GM20000 (cell line): ENCODE measurements at places on chromosomes 3 and 15.
A peak's percentile ranks its signal among the peaks of the same experiment; 100 is the strongest.

GRCh38 chr3:174423936-174424335 lies 435.2 kb upstream of the NAALADL2 start:
- DNase-seq, result no peak

DNA sequence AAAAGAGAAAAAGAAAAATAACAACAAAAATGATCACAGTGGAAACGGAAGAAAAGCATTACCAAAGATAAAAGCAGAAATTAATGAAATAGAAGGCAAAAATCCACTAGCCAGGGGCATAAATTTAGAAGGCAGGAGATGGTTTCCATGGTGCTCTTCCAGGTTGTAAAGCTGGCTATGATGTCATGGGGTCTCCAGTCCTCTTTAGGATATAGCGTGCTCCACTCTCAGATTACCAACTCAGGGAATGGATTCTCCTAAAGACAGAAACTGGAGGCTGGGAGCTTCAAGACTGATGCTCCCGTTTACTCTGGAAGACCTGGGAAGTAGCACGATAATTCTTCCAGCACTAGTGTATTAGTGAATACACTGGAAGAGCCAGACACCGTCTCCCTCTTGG lies 10.9 kb upstream of the ULK4 start:
- no peak for DNase-seq

DNA sequence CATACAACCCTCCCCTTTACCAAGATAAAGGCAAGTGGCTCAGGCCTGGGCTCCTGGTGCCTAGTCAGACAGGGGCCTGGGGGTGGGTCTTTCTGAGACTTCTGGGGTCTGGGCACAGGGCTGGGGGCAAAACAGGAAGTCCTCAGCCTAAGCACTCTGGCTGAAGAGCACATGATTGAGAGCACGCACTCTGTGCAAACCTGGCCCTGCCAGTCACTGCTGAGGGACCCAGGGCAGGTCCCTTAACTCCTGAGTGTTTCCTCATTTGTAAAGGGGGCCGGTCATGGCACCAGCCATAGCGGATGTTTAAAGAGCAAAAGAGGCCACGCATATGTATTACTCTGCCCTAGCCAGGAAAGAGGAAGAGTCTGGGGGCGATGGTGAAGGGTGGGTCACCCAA lies 16.0 kb downstream of the TKT start:
- DNase-seq, result no peak

DNA sequence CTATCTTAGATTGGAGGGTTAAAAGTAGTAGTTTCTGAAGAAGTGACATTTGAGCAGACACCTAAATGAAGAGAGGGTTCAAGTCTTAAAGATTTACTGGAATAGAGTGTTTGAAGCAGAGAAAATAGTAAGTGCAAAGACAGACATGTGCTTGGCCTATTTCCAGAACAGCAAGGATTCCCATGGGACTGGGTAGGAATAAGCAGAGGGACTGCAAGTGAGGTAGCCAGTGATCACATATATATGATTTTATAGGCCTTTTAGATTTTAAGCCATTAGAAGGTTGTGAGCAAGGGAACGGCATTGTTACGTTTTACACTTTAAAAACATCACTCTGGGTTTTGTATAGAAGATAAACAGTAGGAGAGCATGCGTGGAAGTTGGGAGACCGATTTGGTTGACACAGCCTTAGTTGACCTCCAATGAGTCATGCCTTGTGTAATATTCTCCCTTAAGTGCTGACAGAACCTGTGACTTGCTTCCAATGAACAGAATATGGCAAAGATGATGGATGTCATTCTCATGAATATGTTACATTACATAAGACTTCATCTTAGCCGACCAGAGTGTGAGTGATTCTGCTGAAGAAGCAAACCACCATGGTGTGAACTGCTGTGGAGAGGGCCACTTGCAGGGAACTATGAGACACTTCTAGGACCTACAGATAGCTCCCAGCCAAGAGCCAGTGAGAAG lies 37.1 kb upstream of the SLC4A7 start:
- DNase-seq, result no peak

DNA sequence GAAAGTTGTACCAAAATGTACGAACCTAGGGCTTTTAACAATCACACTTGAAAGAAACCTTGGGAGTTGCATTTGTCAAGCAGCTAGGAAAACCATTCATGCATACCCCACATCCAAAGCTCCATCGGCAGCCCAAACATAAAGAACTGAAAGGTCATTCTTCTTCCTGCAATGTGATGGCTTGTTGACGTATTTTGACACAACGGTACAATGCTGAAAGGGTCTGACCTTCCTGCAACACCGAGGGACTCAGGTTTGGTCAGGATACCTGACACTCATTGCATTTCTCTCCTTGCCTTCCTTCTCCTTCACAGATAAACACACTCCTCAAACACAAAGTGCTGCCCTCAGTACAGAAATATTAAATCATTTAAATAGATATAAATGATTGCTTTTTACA lies 145.5 kb downstream of the CDIN1 start:
- DNase-seq, result no peak

DNA sequence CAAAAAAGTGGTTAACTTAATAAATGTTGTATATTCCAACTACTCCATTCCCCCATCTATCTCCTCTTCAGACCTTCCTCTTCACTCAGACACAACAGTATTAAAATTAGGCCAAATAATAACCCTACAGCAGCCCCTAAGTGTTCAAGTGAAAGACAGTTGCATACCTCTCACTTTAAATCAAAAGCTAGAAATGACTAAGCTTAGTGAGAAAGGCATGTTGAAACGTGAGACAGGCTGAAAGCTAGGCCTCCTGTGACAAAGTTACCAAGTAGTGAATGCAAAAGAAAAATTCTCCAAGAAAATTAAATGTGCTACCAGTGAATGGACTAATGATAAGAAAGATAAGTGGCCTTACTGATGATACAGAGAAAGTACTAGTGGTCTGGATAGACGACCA lies 71.7 kb downstream of the ANKRD28 start:
- DNase-seq, result peak; percentile 41

GRCh38 chr15:70274255-70274880 lies 176.7 kb upstream of the TLE3 start:
- DNase-seq, result no peak

GRCh38 chr15:74400915-74401757 lies 32.6 kb downstream of the SEMA7A start:
- DNase-seq, result no peak

DNA sequence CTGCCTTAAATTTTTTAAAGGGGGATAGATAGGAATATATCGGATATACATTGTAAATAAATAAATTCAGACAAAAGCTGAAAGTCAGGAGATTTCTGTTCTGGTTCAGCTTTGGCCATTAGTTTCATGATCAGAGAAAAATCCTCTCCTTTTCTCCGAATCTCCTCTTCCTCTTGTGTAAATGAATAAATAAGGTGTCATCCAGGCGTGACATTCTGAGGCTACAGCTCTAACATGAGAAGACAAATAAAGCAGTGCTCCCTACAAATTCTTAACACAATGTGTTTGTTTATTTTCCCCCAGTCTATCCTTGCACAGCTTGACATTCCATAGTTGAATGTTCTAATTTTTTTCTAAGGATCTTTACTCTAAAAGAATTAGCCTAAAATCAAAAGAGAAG lies 9.4 kb upstream of the MB21D2 start:
- DNase-seq, result no peak

GRCh38 chr3:169146866-169147237 lies 516.7 kb downstream of the MECOM start:
- DNase-seq, result peak; percentile 8

DNA sequence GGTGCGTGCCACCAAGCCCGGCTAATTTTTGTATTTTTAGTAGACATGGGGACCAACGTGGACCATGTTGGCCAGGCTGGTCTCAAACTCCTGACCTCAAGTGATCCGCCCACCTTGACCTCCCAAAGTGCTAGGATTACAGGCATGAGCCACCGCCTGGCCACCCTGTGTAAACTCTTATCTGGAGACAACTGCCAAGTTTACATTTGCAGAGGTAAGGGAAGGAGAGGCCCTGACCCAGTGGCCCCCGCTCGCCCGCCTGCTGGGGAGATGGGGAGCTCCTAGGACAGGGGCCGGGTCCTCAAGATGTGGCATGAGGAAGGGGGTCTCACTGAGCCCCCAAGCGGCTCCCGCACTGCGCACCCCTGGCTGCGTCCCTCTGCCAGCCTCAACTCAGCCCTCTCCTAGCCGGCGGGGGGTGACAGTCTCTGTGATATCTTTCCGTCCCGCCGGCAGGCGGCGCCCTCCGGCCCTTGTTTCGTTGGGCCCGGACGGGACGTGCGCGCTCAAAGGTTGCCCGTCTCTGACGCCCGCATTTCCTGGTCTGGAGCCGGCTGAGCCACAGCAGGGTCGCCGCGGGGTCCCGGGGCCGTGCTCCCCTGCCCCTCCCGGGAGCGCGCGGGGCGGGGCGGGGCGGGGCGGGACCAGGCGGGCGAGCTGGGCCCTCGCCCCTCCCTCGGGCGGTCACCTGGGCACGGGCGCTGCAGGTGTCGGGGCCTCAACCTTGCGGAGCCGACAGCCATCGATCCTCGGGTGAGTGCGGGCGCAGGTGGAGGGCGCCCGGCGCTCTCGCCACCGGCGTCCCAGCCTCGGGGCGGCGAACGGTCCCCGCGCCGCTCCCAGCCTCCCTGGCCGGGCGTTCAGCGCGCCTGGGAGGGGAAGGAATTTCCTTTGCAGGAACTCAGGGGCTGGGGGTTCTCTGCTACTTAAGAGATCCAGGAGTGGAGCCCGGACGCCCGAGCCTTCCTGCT lies at the start of gene GPR160:
GPR160 (plus strand) TSS at position 533 of the 971 bp plus-strand sequence. CDS start 45,978 bp downstream, outside the sequence.
- DNase-seq, result peak; percentile 85

GRCh38 chr15:101615414-101615985 lies 36.7 kb downstream of the TM2D3 start:
- no peak for DNase-seq

DNA sequence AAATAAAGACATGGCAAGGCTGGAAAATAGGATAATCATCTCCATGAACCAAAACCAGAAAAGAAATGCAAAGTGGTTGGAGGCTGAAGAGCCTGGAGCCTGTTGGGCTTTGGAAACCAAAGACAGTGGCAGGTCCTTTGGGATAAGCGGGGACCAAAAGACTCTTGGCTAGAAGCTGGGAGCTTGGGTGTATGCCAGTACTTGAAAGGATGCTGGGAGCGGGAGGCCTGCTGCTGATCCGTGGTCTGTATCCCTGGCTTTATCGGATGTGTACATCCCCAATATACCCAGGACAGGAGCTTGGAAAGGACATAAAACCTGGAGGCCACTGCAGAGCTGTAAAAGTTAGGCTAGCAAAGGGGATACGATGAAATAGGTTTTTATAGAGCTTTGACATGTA lies 1.3 kb upstream of the CHRNB4 start:
- no peak for DNase-seq

- no peak for DNase-seq
Measured at GRCh38 chr15:89307046-89307587, 27.5 kb downstream of the POLG start.

DNA sequence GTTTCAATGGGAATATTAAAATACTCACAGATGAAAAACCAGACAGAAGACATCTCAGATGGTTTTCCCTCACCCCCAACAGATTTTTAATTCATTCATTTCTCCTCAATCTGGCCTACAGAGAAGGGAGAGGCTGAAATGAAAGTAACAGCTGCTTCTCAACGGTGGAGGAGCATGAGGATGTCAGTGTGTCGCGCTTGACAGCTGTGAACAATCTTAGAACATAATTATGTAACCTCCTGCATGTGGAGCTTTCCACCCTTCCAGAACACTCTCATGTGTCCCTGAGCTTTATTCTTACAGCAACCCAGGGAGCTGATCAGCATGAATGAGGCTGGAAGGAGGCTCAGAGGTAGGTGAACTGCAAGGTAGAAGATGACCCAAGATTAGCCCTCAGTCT lies 52.7 kb downstream of the MB21D2 start:
- DNase-seq, result peak; percentile 32

DNA sequence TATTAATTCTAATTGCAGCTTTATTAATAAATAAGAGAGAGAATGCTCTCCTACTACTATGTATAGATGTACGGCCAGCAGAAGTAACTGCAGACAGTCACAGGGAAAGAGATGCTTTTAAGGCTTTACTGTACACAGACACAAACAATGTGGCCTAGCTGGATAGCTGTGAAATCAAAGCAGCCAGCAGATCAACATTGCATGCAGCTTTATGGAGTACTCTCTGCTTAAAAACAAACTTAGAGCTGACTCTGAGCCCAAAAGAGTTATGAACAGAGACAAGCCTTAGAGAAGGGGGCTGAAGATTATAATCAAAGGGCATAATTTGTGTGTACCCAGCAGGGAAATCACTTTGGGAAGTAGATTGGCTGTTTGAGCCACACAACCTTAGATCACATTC lies 47.2 kb downstream of the CADM2 start:
- DNase-seq, result no peak

- DNase-seq, result peak; percentile 62
Measured at GRCh38 chr3:58116161-58116955, 94.4 kb downstream of the DNASE1L3 start.

DNA sequence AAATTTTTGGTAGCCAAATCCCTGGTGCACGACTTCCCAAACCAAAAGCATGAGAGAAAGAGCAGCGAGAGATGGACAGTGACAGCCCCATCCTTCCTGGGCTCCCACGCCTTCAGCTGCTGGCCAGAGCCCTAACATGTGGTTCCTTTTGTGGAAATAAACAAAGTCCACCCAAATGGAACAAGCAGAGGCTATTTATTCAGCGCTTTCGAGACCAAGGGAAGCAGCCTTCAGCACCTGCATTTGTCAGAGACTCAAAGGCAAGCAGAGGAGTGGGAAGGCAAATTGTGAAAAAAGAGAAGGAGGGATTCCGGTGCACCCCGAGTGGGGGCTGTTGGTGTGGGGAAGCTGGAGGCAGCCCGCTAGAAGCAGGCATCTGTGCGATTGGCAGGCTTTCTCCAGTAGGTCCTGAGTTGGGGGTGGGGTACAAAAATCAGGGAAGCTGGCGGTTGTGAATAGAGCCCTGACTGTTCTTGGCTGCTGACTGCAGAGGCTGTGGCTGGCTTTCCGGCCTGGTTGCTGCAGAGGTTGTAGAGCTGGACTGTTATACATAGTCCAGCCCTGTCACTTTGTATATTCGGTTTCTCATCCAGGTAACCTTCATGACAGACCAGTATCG lies 427.2 kb downstream of the OCA2 start:
- no peak for DNase-seq

- no peak for DNase-seq
Measured at GRCh38 chr3:167675848-167676247, 22.1 kb upstream of the WDR49 start.
